ENCODE measurements at places on chromosomes 5 and 9.
A peak's percentile ranks its signal among the peaks of the same experiment; 100 is the strongest.

GRCh38 chr9:119213471-119213870 lies 155.8 kb downstream of the BRINP1 start:
- no peak for DNase-seq

DNA sequence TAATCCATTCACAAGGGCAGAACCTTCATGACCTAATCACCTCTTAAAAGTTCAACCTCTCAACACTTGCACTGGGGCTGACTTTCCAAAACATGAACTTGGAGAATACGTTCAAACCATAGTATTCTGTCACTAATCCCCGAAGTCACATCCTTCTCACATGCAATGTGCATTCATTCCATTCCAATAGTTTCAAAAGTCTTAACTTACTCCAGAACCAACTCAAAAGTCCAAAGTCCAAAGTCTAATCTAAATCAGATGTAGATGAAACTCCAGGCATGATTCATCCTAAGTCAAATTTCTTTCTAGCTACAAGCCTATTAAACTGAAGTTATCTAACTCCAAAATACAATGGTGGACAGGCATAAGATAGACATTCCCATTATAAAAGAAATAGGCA lies 21.7 kb upstream of the ADAMTSL1 start:
- DNase-seq, result no peak

DNA sequence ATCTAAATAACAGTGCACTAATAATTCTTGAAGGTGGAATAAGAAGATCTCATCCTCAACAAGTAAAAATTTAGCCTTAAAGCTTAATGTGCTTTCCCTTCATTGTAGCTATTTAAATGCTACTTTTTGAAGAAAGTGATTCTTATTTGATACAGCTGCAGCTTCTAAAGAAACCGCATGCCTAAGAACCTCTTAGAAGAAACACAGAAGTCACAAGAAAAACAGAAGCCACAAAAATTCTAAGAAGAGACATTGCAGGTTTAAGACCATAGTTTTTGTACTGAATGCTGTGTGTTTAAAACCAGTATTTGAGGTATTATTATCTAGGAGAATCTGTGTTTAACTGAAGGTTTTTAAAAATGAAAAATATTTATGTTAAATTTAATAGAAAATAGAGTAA lies 68.3 kb downstream of the PPIP5K2 start:
- no peak for DNase-seq

DNA sequence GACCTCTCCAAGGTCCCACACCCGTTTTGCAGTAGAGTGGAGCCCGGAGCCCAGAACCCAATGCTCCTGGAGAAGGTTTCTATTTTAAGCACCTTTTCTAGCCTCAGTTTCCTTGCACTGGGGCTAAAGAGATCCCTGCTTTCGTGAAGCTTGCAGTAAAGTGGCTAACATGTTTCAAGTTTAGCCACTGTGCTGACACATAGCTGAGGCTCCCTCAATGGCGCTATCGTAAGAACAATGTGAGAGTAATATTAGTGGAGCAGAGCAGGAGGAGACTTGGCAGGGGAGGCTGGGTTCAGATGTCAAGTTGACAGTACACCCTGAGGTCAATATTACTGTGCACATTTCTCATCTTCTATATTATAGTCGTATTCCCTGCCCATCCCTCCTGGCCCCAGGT lies 7.9 kb downstream of the CTXN3 start:
- no peak for DNase-seq

GRCh38 chr9:106441283-106441682 lies 421.7 kb upstream of the ZNF462 start:
- DNase-seq, result no peak

GRCh38 chr5:97000391-97000790 lies 64.5 kb downstream of the LNPEP start:
- peak; percentile 30 for DNase-seq

DNA sequence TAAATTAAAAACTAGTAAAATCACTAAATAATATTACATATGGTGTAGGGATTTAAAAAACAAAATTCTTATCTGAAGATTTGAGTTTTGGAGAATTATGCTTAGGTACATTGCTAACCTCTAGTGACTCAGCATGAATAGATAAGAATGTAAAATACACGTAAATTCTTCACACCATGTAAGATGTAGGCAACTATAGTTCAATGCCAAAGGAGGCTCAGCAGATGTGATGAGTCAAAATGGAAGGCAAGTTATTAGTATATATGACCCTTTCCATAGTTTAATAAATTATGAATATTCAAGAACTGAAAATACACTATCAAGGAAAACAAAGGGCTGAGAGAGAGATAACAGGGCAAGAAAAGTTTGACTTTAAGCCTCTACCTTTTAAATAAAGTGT lies 79.0 kb downstream of the MRPS30 start:
- DNase-seq, result no peak

- no peak for DNase-seq
Measured at GRCh38 chr5:39815711-39816110, 390.9 kb upstream of the DAB2 start.

- DNase-seq, result peak; percentile 6
Measured at GRCh38 chr9:75429531-75430475, 341.5 kb downstream of the OSTF1 start.

GRCh38 chr5:69268899-69269298 lies 34.2 kb downstream of the CDK7 start:
- DNase-seq, result no peak

DNA sequence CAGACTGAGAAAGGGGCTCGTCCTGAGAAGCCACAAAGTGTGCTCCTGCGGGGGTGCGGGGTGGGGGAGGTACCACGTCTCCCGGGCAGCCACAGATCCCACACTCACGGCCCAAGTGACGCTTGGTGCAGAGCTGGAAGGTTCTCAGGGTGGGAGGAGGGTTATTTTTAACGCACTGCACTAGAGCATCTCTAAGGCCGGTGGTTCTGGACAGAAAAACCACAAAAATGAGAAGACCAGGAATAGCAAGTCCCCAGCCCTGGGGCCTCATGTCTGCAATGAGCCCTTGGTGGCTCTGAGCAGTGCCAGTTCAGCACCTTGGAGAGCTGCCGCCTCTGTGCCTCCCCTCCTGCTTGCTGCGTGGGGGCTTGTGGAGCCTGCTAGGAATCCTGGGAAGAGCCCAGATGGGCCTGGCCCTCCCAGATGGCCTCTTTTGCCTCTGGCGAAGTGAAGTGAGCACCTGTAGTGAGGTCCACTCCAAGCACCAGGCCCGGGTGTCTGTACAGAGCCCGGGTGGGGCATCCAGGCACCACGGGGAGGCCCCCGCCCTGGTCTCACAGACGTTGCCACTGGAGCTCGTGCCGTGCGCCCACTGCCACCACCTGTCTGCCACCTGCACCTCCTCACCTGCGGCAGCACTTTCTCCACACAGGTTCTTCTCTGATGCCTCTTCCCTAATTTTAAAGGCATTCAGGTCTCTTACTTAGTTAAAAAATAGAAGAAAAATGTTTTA lies 48.9 kb upstream of the CACNA1B start:
- DNase-seq, result peak; percentile 31

GRCh38 chr5:35364350-35364749 lies 134.1 kb upstream of the PRLR start:
- DNase-seq, result no peak

DNA sequence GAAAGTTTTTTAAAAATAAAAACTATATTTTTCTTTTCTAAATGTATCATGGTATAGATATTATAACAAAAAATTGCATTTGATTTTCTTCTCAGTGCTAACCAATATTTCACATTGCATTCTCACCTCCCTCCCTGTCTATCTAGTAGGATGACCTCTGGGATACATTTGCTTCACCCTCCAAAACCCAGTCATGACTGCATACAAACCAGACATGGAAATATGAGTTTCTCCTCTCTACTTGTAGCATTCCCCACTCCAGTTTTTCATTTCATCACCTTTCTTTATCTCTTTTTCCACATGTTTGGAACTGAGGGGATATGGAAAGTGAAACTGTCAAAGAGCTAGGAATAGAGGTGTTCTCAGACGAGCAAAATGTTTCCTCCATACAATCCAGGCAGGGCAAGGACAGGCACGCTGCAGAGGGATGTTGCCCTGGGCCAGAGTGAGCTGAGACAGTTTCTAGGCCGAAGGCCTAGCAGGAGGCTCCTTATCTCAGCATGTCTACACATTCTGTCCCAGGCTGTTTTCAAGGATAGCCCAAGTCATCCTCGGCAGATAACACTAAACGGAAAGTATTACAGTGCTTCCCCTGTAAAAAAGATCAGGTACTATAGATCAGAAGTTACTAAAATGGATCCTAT lies 46.7 kb downstream of the MEF2C start:
- no peak for DNase-seq

DNA sequence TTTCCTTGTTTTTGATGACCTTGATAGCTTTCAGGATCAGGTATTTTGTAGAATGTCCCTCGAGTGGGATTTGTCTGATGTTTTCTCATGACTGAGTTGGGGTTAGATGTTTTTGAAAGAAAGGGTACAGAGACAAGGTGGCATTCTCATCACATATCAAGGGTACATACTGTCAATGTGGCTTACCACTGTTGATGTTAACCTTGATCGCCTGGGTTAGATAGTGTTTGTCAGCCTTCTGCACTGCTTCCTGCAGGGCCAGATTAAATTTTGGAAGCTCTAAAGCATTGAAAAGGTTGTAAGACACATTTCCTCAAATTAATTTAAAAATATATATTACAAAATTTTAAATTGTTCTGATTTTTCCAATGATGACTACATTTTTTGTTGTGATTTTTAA lies 287.4 kb upstream of the ACTBL2 start:
- no peak for DNase-seq

DNA sequence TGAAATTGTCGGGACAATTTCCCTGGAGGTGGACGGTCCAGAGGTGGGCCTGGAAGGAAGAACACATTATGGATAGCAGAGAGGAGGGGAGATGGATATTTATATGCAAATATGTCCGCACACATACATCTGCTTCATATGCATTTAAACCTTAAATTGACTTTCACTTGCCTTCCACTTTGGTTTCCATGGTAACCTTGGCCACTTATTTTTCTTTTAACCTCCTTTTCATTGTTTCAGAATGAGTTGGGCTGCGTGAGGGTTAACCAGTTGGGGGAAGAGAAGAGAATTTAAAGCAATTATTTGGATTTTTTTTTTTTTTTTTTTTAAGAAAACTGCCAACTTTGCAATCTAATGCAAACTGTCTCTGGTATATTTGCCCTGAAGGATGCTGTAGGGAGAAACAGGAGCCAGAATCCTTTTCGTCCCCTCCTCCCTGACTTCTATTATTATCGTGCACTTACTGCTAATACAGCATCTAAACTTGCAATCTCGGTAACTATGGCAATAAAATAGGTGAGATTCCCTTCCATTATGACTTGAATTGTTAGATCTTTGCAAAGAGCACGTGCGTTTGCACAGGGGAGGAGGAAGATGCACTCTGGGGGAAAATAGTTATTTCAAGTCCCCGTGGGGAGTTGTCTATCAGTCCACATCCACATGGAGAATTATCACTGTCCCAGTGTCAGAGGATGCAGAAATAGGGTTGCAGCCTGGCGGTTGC lies 35.6 kb downstream of the TLR4 start:
- no peak for DNase-seq

GRCh38 chr9:129069862-129070641 lies 10.9 kb upstream of the DOLPP1 start:
- no peak for DNase-seq

DNA sequence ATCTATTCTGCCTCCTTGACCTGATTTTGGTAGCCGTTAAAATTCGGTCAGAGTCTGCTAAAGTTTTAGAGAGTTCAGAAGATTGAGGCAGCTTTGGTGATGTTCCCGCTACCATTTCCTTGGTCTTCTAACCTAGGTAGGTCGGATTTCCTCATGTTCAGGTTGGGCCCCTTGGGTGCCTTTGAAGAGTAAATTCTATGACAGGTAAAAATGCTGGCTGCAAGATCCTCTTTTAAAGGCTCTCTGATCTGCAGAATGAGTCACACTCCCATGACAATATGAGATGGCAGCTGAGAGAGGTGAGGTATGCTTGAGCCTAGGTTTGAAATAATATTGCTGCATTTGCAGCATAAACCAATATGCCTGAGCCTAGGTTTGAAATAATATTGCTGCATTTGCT lies 198.9 kb downstream of the TSSK1B start:
- no peak for DNase-seq

- no peak for DNase-seq
Measured at GRCh38 chr5:50623666-50624065, 42.8 kb upstream of the PARP8 start.

DNA sequence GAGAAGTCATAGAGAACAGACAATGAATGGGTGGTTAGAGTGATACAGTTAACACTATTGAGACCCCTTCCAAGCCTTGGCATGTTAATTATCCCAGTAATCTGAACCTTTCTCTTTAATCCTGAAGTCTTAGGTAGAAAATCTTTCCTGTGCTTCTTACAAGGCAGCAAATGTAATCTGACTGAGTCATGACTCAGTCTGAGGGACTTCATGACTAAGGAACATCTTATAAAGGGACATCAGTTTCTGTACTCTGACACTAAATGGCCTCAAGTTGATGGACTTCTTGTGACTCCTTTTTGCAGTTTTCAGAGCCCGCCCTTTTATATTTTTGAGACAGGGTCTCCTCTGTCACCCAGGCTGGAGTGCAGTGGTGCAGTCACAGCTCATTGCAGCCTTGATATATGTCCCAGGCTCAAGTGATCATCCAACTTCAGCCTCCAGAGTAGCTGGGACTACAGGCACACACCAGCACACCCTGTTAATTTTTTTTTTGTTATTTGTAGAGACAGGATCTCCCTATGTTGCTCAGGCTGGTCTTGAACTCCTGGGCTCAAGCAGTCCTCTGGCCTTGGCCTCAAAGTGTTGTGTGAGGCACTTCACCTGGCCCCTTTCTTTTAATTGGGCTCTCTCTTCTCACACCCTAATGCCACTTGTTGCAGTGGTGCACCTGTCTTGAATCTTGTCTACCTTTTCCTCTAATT lies 9.5 kb downstream of the EXOSC3 start:
- DNase-seq, result no peak

GRCh38 chr5:107464416-107464815 lies 206.3 kb downstream of the EFNA5 start:
- DNase-seq, result no peak

GRCh38 chr9:122742003-122742402 lies at the start of gene OR1L6:
OR1L6 (plus strand) TSS chr9:122742303; CDS start chr9:122749848, 7,545 bp downstream.
- no peak for DNase-seq

DNA sequence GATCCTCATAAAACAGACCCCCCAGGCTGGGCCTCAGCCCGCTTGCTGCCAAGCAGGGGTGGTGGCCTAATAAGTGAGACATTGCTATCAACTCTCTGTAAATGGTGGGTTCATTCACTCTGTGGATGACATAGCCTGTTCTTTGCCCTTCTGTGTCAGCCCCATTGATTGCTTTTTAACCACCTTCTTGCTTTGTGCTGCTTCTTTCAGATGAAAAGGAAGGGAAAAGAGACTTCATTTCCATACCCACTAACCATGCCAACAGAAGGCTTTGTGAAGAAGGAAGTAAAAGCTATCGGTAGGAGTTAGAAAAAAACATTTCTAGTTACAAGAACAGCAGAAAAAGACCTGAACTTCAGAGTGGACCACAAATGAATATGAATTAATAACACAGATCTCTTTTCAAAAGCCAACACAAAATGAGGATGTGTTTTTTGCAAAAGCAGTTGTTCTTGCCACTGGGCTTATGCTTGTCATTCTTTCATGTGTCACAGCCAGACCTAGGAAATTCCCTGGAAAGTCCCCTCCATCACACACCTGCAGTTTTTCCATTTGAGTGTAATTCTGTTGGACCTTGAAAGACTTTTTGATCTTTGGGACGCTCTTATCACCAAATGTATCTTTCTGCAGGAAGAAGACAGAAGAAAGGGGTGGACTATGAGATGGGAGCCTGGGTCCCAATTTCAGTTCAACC lies 507.7 kb downstream of the CCDC171 start:
- DNase-seq, result no peak
